A172 (cell line): ENCODE measurements at places on chromosomes 5 and 9. TPM values are rescaled to one million over a fixed set of nuclear protein-coding genes. Genes with fewer than 3 reads are reported as not detected.

Gene GNAQ
- 38.4 and 42.0 TPM in 2 replicates for total RNA-seq

Gene POLE3
- total RNA-seq = 87.5 and 104 TPM in 2 replicates

Gene SLC34A1
- 0.05 TPM in 1 of 2 replicates, not detected in the other for total RNA-seq

Gene PCDHGC4
- 0.22 TPM in 1 of 2 replicates, not detected in the other for total RNA-seq

Gene TTF1
- 29.2 and 30.1 TPM in 2 replicates for total RNA-seq

Gene RNF183
- not detected in 2 replicates for total RNA-seq

Gene SLC45A2
- not detected in 2 replicates for total RNA-seq

Gene IFNK
- total RNA-seq = not detected in 2 replicates

Gene MEGF10
- total RNA-seq = 0.02 TPM in 1 of 2 replicates, not detected in the other

Gene LAMC3
- 1.0 and 1.4 TPM in 2 replicates for total RNA-seq

Gene PPIC
- total RNA-seq = 61.5 TPM in 2 replicates

Gene SPATA6L
- total RNA-seq = not detected in 2 replicates

Gene NEUROG1
- total RNA-seq = not detected in 2 replicates

Gene SARDH
- 30.5 and 31.0 TPM in 2 replicates for total RNA-seq

Gene NDUFS4
- total RNA-seq = 245 and 273 TPM in 2 replicates

Gene HMMR
- 87.2 and 94.1 TPM in 2 replicates for total RNA-seq

Gene SERF1A
- 8.3 and 35.3 TPM in 2 replicates for total RNA-seq

Gene KIF20A
- 105 and 109 TPM in 2 replicates for total RNA-seq

Gene UNC13B
- total RNA-seq = 6.7 and 7.5 TPM in 2 replicates

Gene KIF12
- total RNA-seq = 0.03 and 0.07 TPM in 2 replicates

Gene PCSK1
- 0.02 TPM in 1 of 2 replicates, not detected in the other for total RNA-seq

Gene SLC25A2
- total RNA-seq = not detected in 2 replicates

Gene DCTN4
- 67.7 and 68.0 TPM in 2 replicates for total RNA-seq

Gene LCN9
- total RNA-seq = not detected in 2 replicates

Gene PROB1
- total RNA-seq = 0.17 and 0.53 TPM in 2 replicates

Gene FSTL4
- 0.10 and 1.1 TPM in 2 replicates for total RNA-seq

Gene PHYHD1
- total RNA-seq = not detected in 2 replicates

Gene PCDHA4
- 1.9 and 2.6 TPM in 2 replicates for total RNA-seq

Gene SPATA9
- not detected in 2 replicates for total RNA-seq

Gene GABRA1
- 1.4 TPM in 1 of 2 replicates, not detected in the other for total RNA-seq

Gene ARHGEF39
- 2.5 and 3.6 TPM in 2 replicates for total RNA-seq

Gene PLPPR1
- total RNA-seq = not detected in 2 replicates

Gene PPP3R2
- total RNA-seq = not detected in 2 replicates

Gene PCDHB8
- 7.0 and 7.5 TPM in 2 replicates for total RNA-seq

Gene GBGT1
- total RNA-seq = 0.96 and 3.1 TPM in 2 replicates

Gene GNA14
- total RNA-seq = not detected in 2 replicates

Gene MYMK
- not detected in 2 replicates for total RNA-seq

Gene FAXDC2
- 1.8 and 3.5 TPM in 2 replicates for total RNA-seq

Gene SCGB3A2
- total RNA-seq = not detected in 2 replicates

Gene OR1Q1
- total RNA-seq = not detected in 2 replicates

Gene C9orf153
- total RNA-seq = not detected in 2 replicates

Gene PLK2
- 381 and 541 TPM in 2 replicates for total RNA-seq

Gene C6
- not detected in 2 replicates for total RNA-seq

Gene BNC2
- 9.9 and 10.9 TPM in 2 replicates for total RNA-seq

Gene CRB2
- 0.26 TPM in 2 replicates for total RNA-seq

Gene CMYA5
- 0.02 and 0.16 TPM in 2 replicates for total RNA-seq
